ENCODE measurements at places on chromosomes 1 and 21.

DNA sequence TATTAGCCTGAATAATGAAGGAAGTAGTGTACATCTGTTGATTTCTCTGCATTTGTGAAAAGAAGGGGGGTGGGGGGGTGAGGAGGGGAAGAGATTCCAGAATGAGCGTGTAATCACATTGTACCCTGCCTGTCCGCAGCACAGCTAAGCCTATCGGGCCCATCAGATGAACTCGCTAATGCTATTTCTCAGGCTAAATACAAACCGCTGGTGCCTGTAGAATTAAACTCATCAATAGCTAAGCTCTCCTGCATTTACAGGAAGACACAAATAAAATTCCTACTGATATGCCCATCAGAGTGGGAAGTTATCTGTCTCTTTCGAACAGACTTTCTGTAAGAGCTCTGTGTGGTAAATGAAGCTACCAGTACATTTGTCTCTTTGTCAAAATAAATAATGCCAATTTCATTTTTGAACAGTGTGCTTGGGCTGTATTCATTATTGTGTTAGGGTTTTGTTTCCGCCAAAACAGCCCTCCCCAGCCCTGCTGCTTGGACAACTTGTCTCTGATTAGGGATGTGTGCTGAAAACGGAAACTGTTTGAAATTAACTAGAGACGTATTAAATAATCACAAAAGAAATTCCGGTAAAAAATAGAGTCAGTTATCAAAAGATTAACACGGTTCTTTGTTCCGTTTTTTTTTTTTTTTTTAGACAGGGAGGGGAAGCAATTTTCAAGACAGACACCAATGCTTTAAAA lies 305.4 kb downstream of the TTLL7 start:
- no peak for DNase-seq

DNA sequence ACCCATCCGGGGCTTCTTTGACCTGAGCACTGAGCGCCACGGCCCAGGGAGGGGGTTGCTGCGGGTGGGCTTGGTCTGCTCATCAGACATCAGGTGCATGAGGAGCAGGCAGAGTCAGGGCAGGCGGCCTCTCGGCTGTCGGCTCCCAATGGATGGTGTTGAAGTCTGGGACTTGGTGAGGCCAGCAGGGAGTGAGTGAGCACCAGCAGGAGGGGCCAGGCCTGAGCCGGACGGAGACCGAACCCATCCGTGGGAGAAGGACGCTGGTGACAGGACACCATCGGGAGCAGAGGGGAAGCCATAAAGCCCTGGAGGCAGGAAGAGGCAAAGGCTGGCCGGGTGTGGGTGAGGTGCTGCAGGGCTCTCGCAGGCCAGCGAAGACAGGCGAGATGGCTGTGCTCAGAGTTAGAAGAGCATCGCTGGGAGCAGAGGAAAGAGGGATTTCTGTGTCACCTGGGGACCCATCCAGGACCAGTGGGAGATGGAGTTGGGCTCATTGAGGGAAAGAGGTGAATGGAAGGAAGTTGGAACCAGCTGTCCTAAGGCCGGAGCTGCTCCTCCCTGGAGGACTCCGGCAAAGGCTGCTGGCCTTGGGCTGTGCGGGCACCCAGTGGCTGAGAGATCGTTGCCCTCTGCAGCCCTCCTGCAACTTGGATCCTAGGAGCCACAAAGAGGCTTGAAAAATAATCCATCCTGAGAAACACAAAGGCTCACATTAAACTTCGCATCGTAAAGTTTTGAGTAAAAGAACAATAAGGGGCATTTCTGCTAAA lies 49.9 kb downstream of the PDE9A start:
- DNase-seq, result no peak

DNA sequence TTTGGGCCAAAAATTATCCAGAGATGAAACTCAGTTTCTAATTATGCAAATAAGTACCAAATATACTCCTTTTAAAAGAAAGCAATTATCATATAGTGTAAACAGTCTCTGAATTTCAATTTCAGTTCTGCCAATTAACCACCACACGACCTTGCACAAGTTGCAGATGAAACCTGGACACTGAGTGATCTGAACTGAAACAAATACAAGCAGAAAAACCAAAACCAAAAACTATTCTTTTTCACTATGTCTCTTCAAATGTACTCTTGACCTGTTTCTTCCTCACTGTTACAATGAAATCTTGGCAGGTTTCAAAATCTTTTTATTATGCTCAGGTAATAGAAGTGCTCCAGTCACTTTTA lies 79.2 kb downstream of the TYW3 start:
- DNase-seq, result no peak

GRCh38 chr1:242761556-242761955 lies 237.1 kb upstream of the PLD5 start:
- no peak for DNase-seq

DNA sequence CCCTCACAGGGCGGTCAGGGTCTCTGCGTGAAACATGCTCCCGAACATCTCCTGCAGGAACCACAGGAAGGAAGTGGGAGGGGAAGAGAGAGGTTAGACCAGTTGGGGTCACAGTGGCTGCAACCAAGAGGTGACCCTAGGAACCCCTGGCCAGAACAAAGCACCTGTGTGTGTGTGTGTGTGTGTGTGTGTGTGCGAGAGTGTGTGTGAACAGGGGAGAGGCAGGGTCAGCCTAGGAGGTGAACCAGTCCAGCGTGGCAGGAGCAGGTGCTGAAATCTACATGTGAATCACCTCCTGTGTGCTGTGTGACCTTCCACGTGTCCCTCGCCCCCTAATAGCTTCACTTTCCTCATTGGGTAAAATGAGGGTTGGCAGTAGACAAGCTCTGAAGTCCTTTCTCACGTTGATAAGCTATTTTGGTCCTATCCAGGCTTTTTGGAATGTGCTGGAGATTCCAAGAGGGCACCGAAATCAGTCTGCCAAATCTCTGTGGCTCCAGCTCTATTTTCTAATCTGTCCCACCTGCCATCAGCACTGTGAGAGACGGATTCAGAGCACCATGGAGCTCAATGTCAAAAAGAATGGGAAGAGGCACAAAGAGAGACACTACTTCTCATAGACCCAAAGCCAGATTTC lies 27.8 kb downstream of the SLC26A9 start:
- DNase-seq, result no peak

GRCh38 chr21:46324390-46325072 lies 575 bp downstream of the PCNT start:
- DNase-seq, result peak; percentile 80

- no peak for DNase-seq
Observed at GRCh38 chr1:27341525-27342252, at the start of gene SYTL1. Gene SYTL1, plus strand, starts transcription at chr1:27342022. Its CDS starts 3,313 bp downstream, at chr1:27345335.

- no peak for DNase-seq
Observed at GRCh38 chr1:222910699-222911098, 95.9 kb downstream of the DISP1 start.

- DNase-seq, result no peak
Observed at GRCh38 chr1:4511374-4511773, 143.0 kb upstream of the AJAP1 start.
